ENCODE measurements at places on chromosomes 2 and 18.

- no peak for DNase-seq
Observed at GRCh38 chr2:25701801-25702200, 28.4 kb upstream of the DTNB start.

GRCh38 chr2:231050018-231050901 is 6.4 kb upstream of the PSMD1 start:
- DNase-seq, result no peak

DNA sequence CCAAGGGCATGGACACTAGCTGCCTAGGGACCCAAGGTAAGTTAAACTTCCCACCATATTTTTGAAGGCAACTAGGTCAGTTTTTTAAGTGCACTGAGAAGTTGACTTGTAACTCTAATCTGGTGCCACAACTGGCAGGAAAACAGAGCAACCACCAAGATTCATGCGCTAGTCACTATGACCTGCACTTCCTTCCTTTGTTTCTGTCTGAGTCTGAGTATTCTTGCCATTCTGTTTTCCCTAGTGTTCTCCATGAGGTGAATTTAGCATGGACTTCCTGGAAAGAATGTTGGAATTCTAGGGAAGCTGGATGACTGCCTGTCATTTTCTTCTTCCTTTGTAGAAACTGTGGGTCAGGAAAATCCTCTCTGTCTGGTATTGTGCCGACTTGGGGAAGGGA is 249.0 kb downstream of the GALNT13 start:
- DNase-seq, result no peak

DNA sequence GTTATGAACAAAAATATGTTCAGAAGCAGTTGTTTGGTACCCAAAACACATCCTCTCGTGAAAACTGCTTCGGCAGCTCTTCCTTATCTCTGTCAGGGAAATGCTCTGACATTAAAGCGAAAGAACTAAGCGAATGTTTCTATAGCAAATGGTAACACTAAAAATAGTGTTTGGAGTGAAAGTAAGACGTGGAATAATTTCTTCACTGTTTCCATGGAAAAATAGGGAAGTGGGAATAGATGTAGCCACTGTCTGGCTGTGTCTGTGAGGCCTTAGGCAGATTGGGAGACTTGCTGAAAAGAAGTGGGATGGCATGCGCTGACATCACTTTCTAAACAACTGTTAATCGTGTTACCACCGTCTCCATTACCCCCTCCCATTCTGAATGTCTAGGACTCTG is 11.5 kb upstream of the CRACDL start:
- DNase-seq, result no peak

DNA sequence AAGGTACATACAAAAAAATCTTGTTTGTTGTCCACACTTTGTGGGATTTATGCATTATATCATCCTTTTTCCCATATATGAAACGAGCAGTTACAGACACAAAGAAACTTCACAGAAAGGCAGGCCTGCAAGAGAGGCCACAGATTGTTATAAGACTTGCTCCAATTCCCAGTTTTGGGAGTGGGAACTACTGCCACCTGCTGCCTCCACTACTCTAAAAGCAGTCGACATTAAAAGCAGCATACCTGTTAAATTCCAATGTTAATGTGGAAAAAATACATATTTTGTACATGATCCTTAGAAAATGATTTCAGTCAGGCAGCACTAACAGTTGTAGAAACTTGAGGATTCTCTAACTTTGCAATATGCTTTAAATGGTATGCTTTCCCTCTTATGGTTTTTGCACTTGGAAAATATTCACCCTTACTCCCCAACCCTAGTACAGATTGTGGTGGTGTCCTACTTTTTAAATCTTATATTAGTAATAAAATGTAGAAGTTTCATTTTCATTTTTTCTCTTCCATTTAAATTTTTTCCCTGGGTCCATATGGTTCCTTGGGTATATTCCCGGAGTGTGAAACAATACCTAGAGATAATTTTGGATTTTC is 37.9 kb downstream of the SLC38A11 start:
- DNase-seq, result no peak

DNA sequence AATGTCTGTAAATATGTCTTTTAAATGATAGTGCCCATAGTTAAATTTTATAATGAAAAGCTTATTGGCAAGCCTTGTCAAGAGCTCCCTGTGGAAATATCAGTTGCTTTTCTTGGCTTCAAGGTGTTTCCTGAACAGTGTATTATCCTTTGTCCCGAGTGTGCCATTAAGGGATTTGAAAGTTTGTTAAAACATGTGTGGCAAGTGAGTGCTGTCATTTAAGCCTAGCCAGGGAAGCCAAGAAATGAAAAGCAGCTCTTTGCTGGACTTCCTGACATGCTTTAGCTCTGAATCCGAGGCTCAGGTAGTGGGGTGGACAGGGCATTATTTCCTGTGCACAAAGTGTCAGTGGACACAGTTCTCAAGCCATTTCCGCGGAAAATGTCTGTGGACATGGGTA is 111.5 kb downstream of the DIS3L2 start:
- no peak for DNase-seq

DNA sequence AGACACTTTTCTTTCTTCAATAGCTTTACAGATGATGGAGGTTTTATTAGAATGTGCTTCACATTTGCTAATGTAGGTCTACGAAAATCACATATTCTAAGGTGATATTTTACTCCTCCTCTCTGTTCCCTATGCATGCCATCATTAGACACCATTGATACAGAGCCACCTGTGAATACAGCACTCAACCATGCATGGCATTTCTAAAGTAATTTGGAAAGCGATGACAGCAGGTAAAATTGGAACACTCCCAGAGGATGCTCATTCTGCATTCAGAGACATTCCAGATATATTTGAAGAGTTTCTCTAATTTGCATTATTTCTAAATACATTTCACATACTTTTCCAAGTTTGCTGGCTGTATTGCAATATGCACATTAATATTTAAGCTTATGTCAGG is 65.3 kb upstream of the RIT2 start:
- no peak for DNase-seq

DNA sequence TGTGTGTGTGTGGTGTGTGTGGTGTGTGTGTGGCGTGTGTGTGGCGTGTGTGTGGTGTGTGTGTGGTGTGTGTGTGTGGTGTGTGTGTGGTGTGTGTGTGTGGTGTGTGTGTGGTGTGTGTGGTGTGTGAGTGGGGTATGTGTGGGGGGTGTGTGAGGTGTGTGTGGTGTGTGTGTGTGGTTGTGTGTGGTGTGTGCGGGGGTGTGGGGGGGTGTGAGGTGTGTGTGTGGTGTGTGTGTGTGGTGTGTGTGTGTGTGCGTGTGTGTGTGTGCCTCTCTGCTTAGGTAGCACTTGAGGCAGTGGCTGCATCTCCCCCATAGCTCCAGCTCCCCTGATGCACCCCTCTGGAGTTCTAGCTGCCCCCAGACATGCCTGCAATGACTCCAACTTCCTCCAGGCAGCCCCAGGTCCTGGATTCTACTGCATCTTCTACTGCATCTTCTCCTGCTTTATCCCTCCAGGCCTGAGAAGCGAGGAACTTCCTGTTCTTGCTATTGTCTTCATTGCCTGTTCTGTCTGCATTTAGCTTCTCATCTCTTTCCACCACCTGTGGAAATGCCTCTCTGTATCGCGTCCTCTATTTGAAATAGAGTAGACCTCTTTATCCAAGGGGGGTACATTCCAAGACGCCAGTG is 22.2 kb upstream of the MLPH start:
- no peak for DNase-seq

GRCh38 chr2:146786396-146786795 is 1058.4 kb upstream of the ACVR2A start:
- DNase-seq, result no peak

GRCh38 chr18:62438402-62438801 is 84.4 kb upstream of the ZCCHC2 start:
- no peak for DNase-seq

- DNase-seq, result no peak
Observed at GRCh38 chr2:112827009-112827408, 9.6 kb downstream of the IL1B start.

GRCh38 chr2:102025016-102025501 is 33.3 kb downstream of the IL1R2 start:
- no peak for DNase-seq

DNA sequence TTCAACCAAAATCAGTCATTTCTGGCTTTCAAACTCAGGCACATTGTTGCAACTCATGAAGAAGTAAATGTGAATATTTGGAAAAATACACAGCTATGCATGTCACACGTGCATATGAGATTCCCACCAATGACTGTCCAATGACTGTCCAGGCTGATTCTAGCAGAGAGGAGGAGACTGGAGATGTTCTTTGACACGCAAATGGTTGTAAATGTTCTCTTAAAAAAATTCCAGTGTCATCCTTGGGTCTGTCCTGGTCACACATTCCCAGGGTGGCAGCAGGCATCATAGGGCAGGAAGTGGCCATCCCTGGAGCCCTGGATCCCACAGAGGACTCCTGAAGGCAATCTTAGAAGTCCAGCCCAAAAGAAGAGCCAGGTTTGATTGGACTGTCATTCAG is 40.9 kb downstream of the TWIST2 start:
- no peak for DNase-seq

DNA sequence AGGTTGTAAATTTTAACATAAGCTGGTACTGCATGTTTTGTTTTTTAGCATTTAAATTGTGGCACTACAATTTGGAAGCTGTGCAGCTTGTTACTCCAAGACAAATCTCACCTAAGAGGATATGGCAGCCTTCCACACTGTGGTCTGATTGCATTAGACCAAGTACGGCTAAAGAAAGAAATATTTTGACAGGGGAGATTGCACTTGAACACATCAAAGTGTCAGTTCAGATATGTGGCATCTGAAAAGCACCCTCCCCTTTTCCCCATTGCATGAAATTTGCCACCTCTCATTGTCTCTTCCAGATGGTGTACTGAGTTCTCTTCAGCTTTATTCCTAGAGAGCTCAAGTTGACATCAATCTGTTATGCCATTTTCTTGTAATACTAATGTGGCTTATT is 295.9 kb downstream of the ERBB4 start:
- DNase-seq, result no peak

DNA sequence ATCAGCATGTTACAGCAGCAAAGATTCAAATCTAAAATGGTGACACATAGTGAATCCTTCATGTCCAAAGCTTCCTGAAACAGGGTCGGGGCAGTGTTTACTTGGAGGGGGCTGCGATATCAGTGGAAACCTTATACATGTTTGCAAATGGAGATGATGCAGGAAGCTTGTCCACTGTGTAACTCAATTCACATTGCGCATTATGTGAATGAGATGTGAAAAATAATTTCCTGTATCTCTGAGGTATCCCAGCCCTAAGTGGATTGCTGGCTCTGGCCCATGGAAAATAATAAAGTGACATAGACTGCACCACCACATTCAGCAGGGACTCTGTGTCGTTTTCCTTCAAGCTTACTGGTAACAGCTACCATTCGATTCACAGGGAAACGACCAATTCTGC is 505.5 kb downstream of the GALR1 start:
- DNase-seq, result no peak

DNA sequence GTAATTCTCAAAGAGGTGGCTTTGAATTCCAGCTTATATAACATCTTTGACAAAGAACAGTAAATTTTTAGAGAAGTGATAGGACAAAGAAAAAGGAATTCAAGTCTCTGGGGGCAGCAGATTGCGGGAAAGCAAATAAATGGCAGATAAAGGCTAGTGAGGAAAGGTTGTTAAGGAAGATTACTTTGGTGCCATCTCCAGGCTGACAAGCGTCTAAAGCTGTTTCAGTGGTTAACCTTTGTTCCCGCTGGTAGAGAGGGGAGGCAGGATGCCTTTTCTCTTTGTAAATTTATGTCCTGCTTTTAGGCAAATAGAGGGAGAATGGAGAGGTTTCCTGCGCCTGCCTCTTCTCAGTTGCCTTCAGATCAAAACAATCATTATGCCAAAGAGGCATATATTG is 431.2 kb upstream of the CHST9 start:
- DNase-seq, result no peak

DNA sequence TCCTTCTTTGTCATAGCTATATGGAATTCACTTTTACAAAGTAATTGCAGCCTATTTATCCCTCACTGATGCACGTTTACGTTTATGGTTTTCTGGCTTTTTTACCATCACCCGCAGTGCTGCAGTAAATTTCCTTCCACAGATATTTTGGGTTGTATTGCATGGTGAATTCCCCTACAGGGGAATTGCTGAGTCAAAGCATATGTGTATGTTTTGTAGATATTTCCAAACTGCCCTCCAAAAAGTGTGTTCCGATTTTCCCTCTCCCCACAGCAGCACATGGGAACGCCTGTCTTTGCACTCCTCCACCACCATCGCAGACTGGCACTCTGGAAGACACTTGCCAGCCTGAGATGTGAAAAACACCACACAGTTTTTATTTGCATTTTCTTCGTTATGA is 80.6 kb upstream of the UXS1 start:
- no peak for DNase-seq

DNA sequence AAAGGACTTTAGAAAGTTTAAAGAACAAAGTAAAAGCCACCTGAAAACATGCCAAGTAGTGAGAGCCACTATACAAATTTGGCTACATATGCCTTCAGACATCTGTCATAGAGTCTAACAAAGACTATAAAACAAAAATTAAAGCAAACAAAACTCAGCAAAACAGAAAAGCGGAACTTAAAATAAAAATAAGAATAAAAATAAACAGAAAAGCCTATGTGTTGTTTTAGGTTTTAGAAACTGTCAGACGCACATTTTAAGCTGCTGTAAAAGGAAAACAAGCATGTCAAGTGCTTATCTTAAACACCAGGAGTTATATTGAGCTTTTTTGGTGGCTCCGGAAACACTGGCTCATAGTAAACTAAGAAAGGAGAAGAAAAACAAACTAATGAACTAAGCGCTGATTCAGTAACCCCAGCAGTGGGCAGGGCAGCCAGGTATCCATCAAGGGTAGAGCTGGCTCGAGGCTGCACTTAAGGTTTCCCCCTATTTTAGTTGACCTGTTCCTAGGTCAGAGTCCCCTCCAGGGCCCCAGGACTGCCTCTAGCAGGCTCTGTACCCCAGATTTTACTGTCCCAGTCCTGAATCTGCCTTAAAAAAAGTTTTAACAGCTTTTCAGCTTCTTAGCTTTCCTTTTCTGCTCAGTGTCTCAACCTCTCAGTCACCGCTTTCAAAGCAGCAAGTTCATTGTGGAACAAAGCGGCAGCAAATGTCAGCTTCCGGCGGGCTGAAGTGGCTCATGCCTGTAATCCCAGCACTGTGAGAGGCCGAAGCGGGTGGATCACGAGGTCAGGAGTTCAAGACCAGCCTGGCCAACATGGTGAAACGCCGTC is 15.4 kb upstream of the RMC1 start:
- peak; percentile 28 for DNase-seq

DNA sequence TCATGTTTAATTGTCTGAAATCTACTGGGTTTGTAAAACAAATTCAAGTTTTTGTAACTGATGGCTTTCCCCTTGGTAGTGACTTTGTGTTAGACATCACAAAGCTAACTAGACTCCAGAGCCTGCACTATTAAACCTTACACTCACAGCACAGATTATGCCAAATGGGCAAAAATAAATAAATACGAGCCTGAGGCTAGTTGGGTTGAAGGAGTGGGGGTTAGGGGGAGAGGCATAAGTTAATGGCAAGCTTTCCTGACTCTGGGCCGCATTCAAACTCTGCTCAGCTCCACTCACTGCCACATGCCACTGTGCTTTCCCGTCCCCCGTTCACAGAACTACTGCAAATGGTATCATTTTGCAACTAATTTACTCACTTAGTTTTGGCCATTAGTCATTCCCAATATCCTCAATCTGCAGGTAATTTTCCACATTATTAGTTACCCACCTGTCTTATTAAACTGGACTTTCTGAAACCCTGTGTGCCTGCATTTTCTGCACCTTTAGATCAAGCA is 1079.9 kb upstream of the PIK3C3 start:
- DNase-seq, result no peak

All from activated CD8-positive, alpha-beta memory T cell treated with anti-CD3 and anti-CD28 coated beads for 4 hours (primary cell).